Retina (tissue), 1 donor: ENCODE measurements at places on chromosomes 7 and 10.

DNA sequence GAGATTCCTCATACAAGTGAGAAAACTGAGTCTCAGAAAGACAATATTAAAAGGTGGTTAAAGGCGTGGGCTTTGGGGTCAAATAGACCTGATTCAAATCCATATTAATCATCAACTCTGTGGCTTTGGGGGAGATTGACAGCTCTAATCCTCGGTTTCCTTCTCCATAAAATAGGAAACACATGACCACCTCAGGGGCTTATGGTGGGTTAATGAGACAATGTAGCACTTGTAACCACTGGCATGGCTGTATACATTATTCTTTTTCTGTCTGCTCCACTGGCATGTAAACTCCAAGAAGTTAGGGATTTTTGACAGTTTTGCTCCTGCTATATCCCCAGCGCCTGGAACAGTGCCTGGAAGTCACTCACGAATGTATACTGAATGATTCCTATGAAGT lies 120.8 kb upstream of the GAD2 start:
- DNase-seq, result no peak

GRCh38 chr7:142833174-142834048 lies 21.5 kb upstream of the EPHB6 start:
- no peak for DNase-seq

- no peak for DNase-seq
Measured at GRCh38 chr10:10788761-10789160, 228.9 kb upstream of the CELF2 start.

- peak; percentile 59 for DNase-seq
Measured at GRCh38 chr10:78688230-78688900, 380.4 kb upstream of the ZMIZ1 start.

DNA sequence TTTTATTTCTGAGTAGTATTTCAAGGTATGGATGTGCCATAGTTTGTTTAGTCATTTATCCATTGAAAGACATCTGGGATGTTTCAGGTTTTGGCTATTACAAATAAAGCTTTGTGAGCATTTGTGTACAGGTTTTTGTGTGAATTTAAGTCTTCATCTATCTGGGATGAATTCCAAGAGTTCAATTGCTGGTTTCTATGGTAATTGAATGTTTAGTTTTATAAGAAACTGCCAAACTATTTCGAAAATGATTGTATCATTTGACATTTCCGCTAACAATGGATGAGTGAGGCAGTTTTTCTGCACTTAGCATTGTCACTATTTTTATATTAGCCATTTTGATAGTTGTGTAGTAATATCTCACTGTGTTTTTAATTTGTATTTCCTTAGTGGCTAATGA lies 99.4 kb downstream of the WDFY4 start:
- DNase-seq, result no peak

DNA sequence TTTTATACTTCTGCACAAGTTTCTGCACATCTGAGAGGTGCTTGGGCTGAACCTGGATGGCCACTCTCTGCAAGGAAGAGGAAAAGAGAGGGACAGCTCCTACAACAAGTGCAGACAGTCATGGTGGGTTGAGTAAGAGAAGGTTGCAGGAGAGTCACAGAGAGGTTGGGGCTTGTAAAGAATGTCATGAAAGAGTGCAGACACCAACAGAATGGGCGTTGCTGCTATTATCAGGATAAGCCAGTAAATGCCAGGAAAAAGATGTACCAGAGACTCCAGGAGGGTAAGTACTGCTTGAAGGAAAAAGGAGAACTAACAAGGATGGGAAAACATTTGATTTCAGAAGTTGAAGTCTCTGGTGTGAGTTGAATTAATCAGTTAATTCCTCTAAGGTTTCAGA lies 77.8 kb upstream of the NRP1 start:
- no peak for DNase-seq

- no peak for DNase-seq
Measured at GRCh38 chr7:18778594-18778993, 283.0 kb downstream of the HDAC9 start.
